ENCODE measurements at places on chromosomes 4 and X. TPM values are rescaled to one million over a fixed set of nuclear protein-coding genes. Genes with fewer than 3 reads are reported as not detected.

- H3K27me3 ChIP-seq = no peaks in the 10 kb centered on the region
- H3K36me3 ChIP-seq = no peaks in the 10 kb centered on the region
- H3K27ac ChIP-seq = no peak overlapping the region
- no peak for DNase-seq
- no peak overlapping the region for H3K4me3 ChIP-seq
- H3K4me1 ChIP-seq = no peaks in the 10 kb centered on the region
These were observed 230.7 kb upstream of the GK2 start for GRCh38 chr4:79638735-79639134.

GRCh38 chr4:11537846-11538245 lies 109.2 kb upstream of the HS3ST1 start:
- H3K4me1 ChIP-seq = no peaks in the 10 kb centered on the region
- no peak overlapping the region for H3K4me3 ChIP-seq
- H3K36me3 ChIP-seq = no peaks in the 10 kb centered on the region
- DNase-seq = no peak
- no peaks in the 10 kb centered on the region for H3K27me3 ChIP-seq
- H3K27ac ChIP-seq = no peak overlapping the region

DNA sequence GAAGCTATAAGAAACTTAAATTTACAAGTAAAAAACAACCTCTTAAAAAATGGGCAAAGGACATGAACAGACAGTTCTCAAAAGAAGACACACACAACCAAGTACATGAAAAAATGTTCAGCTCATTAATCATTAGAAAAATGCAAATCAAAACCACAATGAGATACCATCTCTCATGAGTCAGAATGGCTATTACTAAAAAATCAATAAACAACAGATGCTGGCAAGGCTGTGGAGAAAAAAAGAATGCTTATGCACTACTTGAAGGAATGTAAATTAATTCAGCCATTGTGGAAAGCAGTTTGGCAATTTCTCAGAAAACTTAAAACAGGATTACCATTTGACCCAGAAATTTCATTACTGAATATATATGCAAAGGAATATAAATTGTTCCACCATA lies 666.3 kb upstream of the GRIA3 start:
- no peaks in the 10 kb centered on the region for H3K36me3 ChIP-seq
- no peak overlapping the region for H3K4me3 ChIP-seq

DNA sequence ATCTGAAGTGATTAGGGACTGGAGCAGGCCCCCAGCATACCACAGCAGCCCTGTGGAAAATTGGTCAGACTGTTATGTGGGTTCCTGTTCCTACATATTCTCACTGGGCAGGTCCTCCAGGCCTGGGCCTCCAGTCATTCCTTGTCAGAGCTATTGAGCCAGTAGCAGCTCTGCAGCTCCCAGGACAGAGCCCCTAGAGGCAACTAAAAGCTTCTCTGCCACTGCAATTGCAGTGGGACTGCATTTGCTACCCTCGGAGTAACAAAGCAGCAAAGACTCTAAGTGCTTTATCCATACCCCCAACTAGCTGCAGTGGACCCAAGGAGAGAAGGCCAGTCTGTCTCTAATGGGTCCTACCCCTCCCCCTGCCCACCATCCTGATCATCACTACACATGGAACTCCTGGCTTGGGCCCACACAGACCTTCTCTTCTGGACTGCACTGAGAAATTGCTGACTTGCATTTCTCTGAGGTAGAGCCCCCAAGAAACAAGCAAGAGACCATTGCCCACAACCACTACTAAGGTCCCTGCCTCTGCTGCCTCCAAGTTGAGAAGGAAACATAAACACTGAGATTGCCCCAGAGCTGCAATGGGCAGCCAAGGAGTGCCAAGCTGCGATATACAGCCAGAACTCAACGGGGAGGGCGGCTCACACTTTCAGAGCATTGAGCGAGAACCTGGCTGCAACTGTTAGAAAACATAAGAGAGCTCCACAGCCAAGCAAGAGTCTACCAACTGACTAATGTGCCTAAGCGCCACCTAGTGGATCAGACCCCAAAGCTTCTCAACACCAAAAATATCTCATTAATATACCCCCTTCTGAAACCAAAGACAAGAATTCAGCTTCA lies 738.7 kb upstream of the NDST4 start:
- no peak for DNase-seq
- H3K36me3 ChIP-seq = no peaks in the 10 kb centered on the region
- no peak overlapping the region for H3K27ac ChIP-seq
- no peaks in the 10 kb centered on the region for H3K27me3 ChIP-seq
- H3K4me3 ChIP-seq = no peak overlapping the region
- H3K4me1 ChIP-seq = no peaks in the 10 kb centered on the region

GRCh38 chrX:1657367-1658070 lies 42.7 kb downstream of the ASMT start:
- H3K27me3 ChIP-seq = no peaks in the 10 kb centered on the region
- H3K36me3 ChIP-seq = no peaks in the 10 kb centered on the region
- no peak overlapping the region for H3K4me3 ChIP-seq
- no peaks in the 10 kb centered on the region for H3K4me1 ChIP-seq
- no peak overlapping the region for H3K27ac ChIP-seq

NDNF gene
- total RNA-seq = 6.3 TPM

RNF212 gene
- total RNA-seq = 0.77 TPM

UGT2A1 gene
- not detected for total RNA-seq

FOXR2 gene
- total RNA-seq = not detected

GRCh38 chrX:20042221-20042620 lies 51.4 kb upstream of the BCLAF3 start:
- no peaks in the 10 kb centered on the region for H3K36me3 ChIP-seq
- DNase-seq = no peak
- no peaks in the 10 kb centered on the region for H3K27me3 ChIP-seq

- no peaks in the 10 kb centered on the region for H3K36me3 ChIP-seq
- no peak overlapping the region for H3K27ac ChIP-seq
- DNase-seq = no peak
- no peak overlapping the region for H3K4me3 ChIP-seq
- no peaks in the 10 kb centered on the region for H3K4me1 ChIP-seq
- no peaks in the 10 kb centered on the region for H3K27me3 ChIP-seq
These were observed 55.1 kb downstream of the CLCN5 start for GRCh38 chrX:49977319-49978090.

- DNase-seq = no peak
- H3K4me1 ChIP-seq = no peaks in the 10 kb centered on the region
- H3K4me3 ChIP-seq = no peak overlapping the region
- H3K27ac ChIP-seq = peak overlapping the region; percentile 48
- H3K36me3 ChIP-seq = no peaks in the 10 kb centered on the region
- H3K27me3 ChIP-seq = no peaks in the 10 kb centered on the region
These were observed 131.8 kb downstream of the GLRA3 start for GRCh38 chr4:174697202-174697601.

TMEM144 gene
- total RNA-seq = 3.8 TPM

GRCh38 chr4:183838987-183839712 lies 66.0 kb upstream of the STOX2 start:
- no peak overlapping the region for H3K4me3 ChIP-seq
- H3K4me1 ChIP-seq = no peaks in the 10 kb centered on the region
- H3K36me3 ChIP-seq = no peaks in the 10 kb centered on the region
- no peak for DNase-seq
- no peak overlapping the region for H3K27ac ChIP-seq

- no peaks in the 10 kb centered on the region for H3K36me3 ChIP-seq
- no peak for DNase-seq
- H3K4me1 ChIP-seq = no peaks in the 10 kb centered on the region
- H3K27ac ChIP-seq = no peak overlapping the region
- no peak overlapping the region for H3K4me3 ChIP-seq
These were observed 25.8 kb upstream of the VEGFC start for GRCh38 chr4:176818531-176818930.

DNA sequence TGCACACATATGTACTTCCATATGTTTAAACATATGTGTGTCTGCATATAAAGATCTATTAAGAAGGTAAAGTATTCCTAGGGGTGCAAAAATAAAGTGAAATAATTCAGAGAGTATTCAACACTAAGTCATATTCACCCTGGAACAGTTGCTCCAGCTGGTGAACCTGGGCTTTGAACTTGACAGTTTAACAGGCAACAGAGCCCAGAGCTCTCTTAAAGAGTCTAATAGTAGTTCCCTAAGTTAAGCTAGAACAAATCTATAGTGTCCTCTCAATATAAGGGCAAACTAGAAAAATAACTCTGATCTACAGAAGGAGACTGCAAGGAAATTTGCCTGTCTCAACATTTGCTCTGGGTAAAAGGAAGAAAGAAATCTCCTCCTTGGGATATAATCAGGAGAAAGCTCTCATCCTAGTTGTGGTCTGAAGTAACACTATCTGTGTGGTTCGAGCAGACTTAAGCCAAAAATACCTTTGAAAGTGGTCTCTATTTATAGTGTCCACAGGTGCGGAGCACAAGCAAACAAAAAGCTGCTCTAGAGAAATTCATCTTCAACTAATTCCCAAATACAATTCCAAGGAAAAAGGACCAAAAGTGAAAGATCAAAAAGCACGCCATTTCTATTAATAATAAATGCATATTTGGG lies 29.9 kb downstream of the VEGFC start:
- H3K4me3 ChIP-seq = no peak overlapping the region
- DNase-seq = no peak
- H3K27me3 ChIP-seq = no peaks in the 10 kb centered on the region
- H3K4me1 ChIP-seq = no peaks in the 10 kb centered on the region
- H3K27ac ChIP-seq = no peak overlapping the region

- no peak overlapping the region for H3K27ac ChIP-seq
- no peak overlapping the region for H3K4me3 ChIP-seq
These were observed 4.6 kb upstream of the FGFRL1 start for GRCh38 chr4:1006856-1007255.

FLNA gene
- 1,660 TPM for total RNA-seq

GSX2 gene
- not detected for total RNA-seq

GRCh38 chr4:41569961-41570360 lies 32.0 kb downstream of the LIMCH1 start:
- no peak overlapping the region for H3K27ac ChIP-seq
- no peaks in the 10 kb centered on the region for H3K27me3 ChIP-seq
- H3K4me3 ChIP-seq = no peak overlapping the region
- no peak for DNase-seq

- no peak overlapping the region for H3K4me3 ChIP-seq
- H3K27me3 ChIP-seq = no peaks in the 10 kb centered on the region
- H3K4me1 ChIP-seq = no peaks in the 10 kb centered on the region
- no peak for DNase-seq
- no peaks in the 10 kb centered on the region for H3K36me3 ChIP-seq
These were observed 1.0 kb upstream of the STARD8 start for GRCh38 chrX:68646421-68646820.

DNA sequence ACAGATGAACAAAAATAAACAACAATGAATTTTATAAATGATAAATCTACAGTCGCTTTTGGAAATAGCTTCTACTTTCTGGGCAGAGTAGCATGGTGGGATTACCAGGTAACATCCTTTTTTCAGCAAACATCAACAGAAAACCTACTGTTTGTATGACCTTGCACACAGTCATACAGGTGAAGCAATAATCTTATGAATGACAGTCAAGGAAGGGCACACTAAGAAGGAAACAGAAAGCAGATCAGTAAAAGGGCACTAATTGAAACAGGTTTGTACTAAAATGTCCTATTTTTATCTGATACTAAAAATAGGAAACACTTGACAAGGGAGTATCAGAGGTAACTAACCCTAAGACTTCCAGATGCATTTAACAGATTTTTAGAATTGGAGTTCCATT lies 108.9 kb downstream of the DLG3 start:
- H3K4me1 ChIP-seq = no peaks in the 10 kb centered on the region
- no peaks in the 10 kb centered on the region for H3K36me3 ChIP-seq
- H3K27me3 ChIP-seq = no peaks in the 10 kb centered on the region

BBS7 gene
- 55.8 TPM for total RNA-seq

DNA sequence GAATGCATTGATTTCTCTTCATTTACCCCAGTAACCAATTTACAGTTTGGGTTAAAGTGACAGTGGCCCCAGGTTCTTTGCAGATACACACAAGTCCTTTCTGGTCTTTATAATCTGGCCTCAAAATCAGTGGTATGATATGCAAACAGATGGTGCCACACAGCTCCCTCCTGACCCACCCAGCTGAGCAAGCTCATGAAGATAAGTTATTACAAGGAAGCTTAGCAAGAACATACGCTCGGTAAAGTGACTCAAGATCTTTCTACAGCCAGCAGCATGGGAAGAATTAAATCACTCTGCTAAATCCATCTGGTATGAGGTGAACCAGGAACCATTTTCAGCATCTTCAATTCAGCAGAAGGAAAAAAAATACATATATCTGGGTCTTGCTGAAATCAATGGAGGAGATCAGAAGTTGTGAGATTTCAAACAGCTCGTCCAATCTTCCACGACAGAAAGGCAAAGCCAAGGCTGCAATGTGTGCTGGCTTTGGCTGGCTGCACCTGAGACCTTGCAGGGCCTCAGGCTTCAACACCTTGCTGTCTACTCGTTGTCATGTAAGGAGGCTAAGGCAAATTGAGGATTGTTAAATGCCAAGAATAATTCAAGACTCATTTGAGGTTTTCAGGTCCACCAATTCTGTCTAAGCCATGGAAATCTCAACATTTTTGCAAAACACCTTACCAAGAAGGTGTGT lies 28.2 kb downstream of the SEL1L3 start:
- H3K4me1 ChIP-seq = no peaks in the 10 kb centered on the region
- no peak for DNase-seq
- no peaks in the 10 kb centered on the region for H3K27me3 ChIP-seq
- H3K4me3 ChIP-seq = no peak overlapping the region
- no peaks in the 10 kb centered on the region for H3K36me3 ChIP-seq

DNA sequence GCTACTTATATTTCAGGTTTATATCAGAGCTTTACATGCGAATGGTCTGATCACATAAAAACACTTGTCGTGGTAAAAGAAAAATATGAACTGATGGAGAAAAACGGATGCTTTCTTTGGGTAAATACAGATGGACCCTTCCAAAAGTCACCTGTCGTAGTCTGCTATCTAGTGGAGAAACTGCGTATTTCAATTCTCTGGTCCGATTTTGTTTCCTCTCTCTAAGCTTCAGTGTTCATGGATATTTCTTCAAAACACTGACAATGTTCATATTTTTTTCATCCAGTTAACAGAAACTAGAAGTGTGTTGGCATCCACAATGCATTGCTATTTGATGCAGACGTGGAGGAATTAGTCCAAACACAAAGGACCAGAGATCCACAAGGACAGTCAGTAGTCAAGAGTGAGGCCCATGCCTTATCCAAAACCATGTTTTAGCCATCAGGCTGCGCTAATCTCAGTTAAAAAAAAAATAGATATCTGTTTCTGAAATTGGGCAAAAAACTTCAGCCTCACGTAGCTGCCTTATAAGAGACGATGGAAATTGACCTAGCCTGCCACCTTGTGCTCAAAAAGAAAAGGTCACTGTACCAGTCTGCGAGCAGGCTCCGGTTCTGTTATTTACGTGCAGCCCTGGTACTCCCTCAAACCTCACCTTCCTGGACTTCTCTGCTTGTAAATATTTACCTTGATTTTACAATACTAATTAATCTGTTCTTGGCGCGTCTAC lies 16.0 kb downstream of the MEPE start:
- no peaks in the 10 kb centered on the region for H3K4me1 ChIP-seq
- H3K27me3 ChIP-seq = no peaks in the 10 kb centered on the region
- H3K4me3 ChIP-seq = no peak overlapping the region
- no peaks in the 10 kb centered on the region for H3K36me3 ChIP-seq
- H3K27ac ChIP-seq = peak overlapping the region; percentile 64

DNA sequence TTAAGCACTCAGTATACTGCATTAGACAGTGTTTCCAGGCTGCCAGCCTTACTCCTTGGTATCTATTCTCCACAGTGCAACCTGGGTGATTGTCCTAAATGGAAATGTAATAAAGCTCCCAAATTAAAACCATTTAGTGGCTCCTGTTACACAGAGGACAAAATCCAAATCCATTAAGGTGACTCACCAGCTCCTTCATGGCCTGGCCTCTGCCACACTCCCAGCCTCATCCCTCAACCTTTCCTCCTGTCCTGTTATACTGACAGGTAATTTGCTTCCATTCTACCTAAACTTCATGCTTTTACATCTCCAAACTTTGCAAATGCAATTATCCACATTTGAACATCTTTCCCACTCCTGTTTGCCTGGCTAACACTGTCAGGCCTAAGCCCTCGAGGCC lies 140.3 kb downstream of the INPP4B start:
- H3K27ac ChIP-seq = no peak overlapping the region
- no peaks in the 10 kb centered on the region for H3K27me3 ChIP-seq
- no peaks in the 10 kb centered on the region for H3K4me1 ChIP-seq

MXRA5 gene
- 3.0 TPM for total RNA-seq
